ENCODE measurements at places on chromosomes 3 and 15. TPM values are rescaled to one million over a fixed set of nuclear protein-coding genes. Genes with fewer than 3 reads are reported as not detected.

- DNase-seq, result no peak
Measured at GRCh38 chr3:112900113-112900512, 53.4 kb upstream of the CD200R1L start.

- DNase-seq, result no peak
Measured at GRCh38 chr3:89043406-89043932, 64.0 kb upstream of the EPHA3 start.

PLA2G4D gene
- total RNA-seq, result not detected

DNA sequence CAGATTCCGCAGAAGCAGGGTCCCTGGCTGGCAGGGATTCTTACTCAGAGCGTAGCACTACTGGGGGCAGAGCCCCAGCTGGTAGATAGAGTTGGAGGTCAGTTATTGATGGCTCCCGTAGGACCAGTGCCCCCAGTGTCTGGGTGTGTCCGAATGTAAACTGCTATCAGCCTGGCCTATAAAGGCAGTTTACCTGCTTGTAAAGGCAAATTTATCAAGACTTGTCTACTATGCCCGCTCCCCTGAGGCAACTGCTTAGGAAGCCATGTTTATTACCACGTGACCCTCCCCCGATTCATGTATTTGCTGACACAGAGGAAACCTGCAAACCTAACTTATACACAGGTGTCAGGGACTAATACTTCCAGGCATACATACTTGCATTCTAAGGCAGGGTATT lies 607 bp upstream of the PPP1R14D start:
- no peak for DNase-seq

DNA sequence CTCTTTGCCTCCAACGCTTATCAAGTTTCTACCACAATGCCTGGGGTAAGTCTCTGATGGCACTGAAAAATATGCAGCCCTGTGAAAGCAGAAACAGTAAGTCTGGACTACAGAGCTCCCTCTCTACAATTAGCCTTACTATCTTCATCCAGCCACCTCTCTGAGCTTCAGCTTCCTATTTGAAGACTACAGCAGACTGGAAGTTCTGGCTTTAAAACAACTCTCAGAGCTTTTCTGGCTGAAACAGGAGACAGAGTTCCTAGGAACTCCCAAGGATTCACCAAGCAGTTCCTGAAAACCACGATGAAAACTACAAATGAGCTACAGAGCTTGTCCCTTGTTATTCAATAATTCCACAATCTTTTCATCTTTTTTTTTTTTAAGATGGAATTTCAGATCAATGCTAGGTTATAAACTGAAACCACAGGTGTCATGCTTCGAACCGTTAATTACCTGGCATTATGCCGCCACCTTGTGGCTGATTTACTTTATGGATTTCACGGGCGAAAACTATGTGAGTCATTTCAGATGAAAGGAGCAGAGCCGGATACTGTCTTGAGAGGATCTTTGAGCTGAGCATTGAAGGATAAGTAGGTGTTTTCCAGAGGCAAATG lies 3.9 kb downstream of the CRYGS start:
- DNase-seq, result no peak

CA12 gene
- 4.9 TPM for total RNA-seq

- no peak for DNase-seq
Measured at GRCh38 chr3:65138556-65138955, 450.8 kb upstream of the ADAMTS9 start.

CORO2B gene
- 6.8 TPM for total RNA-seq

HOMER2 gene
- total RNA-seq, result 16.2 TPM

GRCh38 chr3:79314544-79314943 lies 453.3 kb downstream of the ROBO1 start:
- no peak for DNase-seq

APOD gene
- total RNA-seq, result 91.6 TPM
